SJCRH30 (cell line): ENCODE measurements at places on chromosomes 6 and 20. TPM values are rescaled to one million over a fixed set of nuclear protein-coding genes. Genes with fewer than 3 reads are reported as not detected.
A peak's percentile ranks its signal among the peaks of the same experiment; 100 is the strongest.

Gene PGC
- total RNA-seq, result not detected in 2 replicates

Gene LAMA4
- total RNA-seq, result 22.0 and 28.5 TPM in 2 replicates

GRCh38 chr6:81451787-81452186 is 300.7 kb downstream of the TENT5A start:
- H3K27me3 ChIP-seq, result no peaks in the 10 kb centered on the region
- peak; percentile 14 for DNase-seq
- no peak overlapping the region for H3K27ac ChIP-seq

DNA sequence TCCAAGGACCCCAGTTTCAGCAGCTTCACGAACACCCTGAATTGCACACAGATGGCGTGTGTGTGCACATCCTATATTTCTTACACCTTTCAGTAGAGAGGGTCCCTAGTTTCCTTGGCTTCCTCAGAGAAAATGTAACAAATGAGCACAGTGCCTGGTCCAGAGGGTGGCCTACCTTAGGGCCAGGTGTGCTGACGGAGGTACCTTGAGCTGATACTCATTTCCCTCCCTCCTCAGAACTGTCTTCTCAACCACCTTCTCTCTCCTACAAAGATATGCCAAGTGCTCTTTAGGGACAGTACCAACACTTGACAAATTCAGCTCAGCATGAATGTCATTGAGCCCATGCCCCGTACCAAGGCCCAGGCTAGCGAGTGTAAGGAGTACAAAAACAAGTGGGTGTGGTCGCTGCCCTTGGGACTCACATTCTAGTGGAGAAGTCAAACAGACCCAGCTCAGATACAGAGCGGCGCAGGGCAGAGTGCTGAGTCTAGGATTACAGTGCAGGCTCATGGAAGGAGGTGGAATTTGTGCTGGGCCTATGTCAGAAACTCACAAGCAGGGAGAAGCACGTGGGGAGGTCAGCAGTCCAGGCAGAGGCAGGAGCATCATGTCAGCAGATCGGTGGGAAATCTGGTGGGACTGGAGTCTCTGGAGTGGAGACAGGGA is 9.6 kb upstream of the BPHL start:
- H3K4me3 ChIP-seq, result no peak overlapping the region
- H3K27ac ChIP-seq, result no peak overlapping the region
- DNase-seq, result no peak

Gene MC3R
- not detected in 2 replicates for total RNA-seq

DNA sequence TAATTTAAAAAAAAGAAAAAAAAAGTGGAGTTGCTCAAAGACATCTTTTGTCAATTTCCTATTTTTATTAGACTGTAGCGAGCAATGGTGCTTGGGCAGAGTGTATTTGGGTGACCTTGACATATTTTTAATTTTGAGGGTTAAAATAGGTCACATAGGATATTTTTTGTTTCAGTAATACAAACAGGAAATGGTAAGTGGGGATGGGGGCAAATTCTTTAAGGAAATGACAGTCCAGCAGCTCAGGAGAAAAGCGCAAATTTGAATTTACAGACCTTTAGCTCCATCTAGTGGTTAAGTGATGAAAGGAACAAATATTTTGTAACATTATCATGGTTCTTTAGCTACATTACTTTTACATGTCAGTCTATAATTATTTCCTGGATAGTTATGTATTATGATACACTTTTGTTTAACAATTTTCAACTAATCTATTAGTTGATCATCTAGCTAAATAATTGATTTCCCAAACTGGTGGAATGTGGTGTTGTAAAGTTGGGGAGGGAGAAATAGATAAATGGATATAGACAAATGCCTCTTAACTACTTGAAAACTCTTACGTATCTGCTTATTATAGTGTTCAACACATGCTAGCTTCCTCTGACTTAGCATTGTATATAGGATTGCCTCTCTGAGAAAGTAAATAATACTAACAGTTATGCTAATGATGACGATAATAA is 10.0 kb downstream of the CITED2 start:
- no peak for DNase-seq
- H3K36me3 ChIP-seq, result no peaks in the 10 kb centered on the region
- H3K4me3 ChIP-seq, result no peak overlapping the region
- H3K4me1 ChIP-seq, result peaks cover 24% of the 10 kb centered on the region
